ENCODE measurements at places on chromosomes 3 and 15.

- DNase-seq = no peak
Measured at GRCh38 chr15:45719490-45719889, 84.7 kb downstream of the SQOR start.

GRCh38 chr15:28068930-28069329, 30.2 kb downstream of the OCA2 start:
- no peak for DNase-seq

DNA sequence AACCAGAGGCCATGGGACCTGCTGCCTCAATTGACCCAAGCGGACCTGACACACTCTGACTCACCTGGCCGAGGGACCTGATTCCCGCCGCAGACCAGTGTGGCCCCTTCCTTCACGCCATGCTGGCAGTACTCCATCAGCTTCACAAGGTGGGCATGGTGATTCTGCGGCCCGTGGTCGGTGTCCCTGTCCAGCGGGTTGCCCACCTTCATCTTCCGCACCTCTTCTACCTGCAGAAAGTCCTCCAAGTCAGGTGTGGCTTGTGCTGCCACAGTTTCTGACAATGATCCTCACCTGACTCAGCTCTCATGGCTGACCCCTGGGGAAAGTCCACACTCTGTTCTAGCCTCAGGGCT, 25.9 kb upstream of the SLC41A3 start:
- no peak for DNase-seq

DNA sequence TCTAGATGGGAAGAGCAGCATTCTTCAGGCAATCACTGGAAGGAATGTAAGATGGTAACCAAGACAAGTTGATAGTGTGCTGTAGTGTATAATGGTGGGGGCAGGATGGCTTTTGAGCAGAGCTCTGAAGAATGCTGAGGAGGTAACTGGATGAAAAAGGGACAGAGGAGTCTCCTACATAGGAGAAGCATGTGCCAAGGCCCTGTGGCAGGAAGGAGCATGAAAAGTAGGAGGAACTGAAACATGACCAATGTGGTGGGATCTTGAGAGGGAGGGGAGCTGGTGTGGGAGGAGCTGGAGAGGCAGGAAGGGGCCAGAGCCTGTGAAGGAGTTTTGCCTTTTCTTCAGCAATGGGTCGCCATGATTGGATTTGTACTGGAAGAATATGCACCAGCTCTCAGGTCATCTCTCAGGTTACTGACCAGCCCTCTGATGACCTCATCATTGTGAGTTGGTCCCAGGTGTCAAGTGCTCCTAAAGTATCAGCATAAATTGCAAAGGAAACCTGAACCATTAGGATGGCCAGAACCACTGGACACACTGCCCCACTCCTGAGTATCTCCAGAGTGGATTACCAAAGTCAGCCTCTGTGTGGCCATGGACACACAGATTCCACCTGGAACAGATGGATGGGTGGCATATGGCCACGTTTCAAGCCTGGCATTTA, 38.6 kb downstream of the FSD2 start:
- DNase-seq = no peak

- DNase-seq = no peak
Measured at GRCh38 chr3:51684971-51685751, 14.1 kb downstream of the TEX264 start.

GRCh38 chr3:11159421-11159904, 5.2 kb downstream of the HRH1 start:
- DNase-seq = no peak

- DNase-seq = no peak
Measured at GRCh38 chr3:123790254-123791072, 93.7 kb downstream of the MYLK start.

GRCh38 chr15:99414755-99415731, 150.7 kb upstream of the MEF2A start:
- DNase-seq = no peak

DNA sequence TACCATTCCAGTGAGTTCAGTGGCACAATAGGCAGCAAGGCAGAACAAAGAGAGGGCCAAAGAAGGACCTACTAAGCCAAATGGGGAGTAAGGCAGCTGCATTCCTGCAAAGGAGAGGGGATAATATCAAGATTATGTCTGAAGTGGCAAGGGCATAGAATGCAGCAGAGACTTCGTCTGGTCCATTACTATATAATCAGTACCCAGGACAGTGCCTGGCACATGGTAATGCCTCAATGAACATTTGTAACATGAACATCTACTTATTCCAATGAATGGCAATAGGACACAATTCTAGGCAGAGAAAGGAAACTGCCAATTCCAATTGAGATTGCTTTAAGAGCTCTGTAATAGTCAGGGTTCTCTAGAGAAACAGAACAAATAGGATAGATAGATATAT, 82.1 kb upstream of the STAC start:
- DNase-seq = no peak

DNA sequence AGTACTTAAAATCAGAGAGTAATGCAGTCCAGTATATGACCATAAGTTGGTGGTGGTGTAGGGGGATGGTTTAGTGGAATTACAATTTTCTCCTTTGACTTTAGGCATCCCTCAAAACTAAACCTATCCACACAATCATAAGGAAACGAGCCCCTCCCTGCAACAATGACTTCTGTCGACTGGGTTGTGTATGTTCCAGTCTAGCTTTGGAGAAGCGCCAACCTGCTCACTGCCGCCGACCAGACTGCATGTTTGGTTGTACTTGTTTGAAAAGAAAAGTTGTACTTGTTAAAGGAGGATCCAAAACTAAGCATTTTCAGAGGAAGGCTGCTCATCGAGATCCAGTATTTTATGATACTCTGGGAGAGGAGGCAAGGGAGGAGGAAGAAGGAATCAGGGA, 52.8 kb downstream of the MGA start:
- no peak for DNase-seq

DNA sequence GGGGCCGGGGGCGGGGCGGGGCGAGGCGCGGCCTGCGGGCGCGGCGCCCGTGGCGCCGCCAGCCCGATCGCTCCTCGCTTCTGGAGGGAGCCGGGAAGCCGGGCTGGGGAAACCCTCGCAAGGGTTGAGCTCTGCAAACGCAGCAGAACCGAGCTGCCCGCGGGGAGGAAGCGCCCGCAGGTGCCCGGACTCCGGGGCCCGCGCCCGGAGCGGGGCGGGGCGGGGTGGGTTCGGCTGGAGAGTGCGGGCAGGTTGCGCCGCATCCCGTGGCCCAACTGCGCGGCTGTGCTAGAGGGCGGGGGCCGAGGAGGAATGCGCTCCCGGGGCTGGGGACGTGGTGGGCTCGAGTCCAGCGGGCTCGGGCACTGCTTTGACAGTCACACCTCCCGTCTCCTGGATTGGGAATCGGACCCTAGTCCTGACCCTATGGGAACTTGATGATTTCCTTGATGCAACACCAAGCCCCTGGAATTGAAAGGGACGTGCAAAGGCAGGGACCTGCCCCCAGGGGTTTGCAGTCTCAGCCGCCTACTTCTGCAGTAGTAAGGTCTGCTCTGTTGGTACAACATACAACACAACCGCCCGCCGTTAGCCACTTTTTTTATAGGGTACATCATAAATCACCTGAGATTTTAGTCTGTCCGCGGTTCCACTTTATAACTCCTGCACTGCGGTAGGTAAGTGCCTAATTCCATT, 34.3 kb downstream of the ZBTB38 start:
- DNase-seq = no peak

- DNase-seq = no peak
Measured at GRCh38 chr3:109563149-109563548, 225.8 kb upstream of the DPPA4 start.

DNA sequence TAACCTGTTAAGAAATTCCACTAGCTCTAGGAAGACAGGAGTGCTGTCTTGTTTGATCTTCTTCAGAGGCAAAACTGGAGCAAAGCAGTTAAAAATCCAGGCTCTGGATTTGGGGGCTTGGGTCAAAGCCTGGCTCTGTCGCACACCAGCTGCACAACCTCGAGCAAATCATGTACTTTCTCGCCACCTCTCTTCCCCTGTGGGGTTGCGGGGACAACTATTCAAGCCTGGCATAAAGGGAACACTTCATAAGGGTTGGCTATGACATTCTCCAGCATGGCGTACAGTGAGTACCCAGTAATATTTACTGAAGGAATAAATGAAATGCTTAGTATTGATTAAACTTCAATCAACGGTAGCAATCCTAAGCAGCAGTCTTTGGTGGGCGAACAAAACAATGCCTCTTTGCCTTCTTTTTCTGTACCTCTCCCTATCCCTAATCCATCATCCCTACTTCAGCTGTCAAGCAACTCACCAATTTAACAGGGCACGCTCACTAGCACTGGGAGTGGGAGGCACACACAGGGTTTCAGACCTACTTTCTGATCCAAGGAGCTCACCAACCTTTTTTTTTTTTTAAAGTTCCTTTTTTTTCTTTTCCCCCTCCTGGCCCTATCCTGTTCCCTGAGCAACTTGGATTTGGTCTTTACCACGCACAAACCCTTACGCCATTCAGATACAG, 33.0 kb downstream of the GNB5 start:
- DNase-seq = no peak

DNA sequence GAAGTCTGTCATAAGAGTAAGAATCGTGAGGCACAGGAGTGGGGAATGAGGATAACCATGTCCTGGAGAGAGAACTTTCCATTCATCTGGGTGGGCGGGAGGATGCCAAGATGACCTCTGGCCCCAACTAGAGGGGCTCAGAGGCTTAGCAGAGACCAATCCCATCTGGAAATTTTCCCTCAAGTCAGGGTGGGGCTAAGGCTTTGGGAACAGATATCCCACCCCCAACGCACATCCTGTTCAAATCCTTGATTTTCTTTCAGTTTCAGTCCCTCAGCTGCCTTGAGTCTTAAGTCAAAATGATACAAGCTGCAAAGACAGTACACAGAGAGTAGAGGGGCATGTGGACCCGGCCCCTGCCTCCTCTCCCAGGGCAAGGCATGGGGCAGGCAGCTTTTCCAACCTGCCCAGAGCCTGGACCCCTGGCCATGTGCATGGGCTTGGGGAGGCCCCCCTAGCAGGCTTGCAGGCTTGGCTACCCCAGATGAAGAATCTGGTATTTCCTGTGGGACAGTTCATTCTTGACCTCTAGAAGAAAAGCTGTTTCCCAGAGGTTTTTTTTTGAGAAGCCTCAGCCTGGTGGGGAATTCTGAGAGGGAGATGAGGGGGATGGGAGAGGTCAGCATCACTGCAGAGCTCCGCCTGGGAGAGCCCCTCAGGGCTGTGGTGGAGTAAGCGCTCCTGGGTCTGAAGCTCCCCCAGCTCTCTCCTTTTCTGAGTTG, 109.7 kb upstream of the HACD2 start:
- DNase-seq = no peak

- no peak for DNase-seq
Measured at GRCh38 chr3:34072297-34072696, 273.9 kb downstream of the PDCD6IP start.

DNA sequence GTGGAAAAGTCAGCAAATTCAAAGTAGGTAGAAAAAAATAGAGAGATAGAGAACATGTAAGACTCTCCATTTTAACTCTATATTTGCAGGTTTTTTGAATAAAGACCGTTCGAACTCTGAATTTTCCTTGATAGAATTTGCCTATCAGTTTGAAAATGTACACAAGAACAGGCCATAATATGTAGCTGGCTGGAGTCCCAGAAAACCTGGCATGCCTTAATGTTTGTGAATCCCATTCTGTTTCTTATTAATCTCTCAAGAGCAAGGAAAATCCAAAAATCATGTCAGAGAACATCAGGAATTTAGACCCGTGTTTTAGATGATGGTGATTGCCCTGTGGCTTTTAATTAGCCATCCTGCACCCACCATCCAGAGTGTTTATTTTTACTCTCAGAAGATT, 7.2 kb upstream of the CFAP161 start:
- no peak for DNase-seq

DNA sequence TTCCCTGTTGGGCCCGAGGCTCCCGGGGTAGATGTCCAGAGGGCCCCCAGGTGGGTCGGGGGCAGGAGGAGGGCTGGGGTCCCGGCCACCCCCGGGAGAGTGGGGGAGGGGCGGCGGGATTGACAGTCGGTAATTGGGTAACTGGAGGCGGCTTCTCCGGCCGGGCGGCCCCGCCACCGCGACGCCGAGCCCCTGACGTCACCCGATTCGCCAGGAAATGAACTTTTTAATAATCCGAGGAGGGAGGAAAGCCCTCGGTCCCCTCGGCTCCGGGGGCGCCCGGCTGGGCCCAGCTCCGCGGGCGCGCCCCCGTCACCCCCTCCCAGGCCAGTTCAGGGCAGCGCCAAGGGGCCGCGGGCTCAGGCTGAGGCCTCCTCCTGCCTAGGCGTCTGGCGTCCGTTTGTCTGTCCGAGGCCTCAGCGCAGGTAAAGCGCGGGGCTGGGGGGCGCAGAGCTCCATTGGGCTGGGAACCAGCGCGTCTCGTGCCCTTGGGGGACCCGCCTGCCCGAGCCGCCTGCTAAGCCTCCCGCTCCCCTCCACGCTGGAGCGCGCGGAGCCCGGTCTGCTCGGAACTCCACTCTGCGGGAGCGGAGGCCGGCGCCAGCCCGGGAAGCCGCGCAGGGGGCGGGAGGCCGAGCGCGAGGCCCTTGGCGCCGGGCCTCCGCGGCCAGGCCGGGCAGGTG, 3.9 kb downstream of the GATA2 start:
- no peak for DNase-seq

DNA sequence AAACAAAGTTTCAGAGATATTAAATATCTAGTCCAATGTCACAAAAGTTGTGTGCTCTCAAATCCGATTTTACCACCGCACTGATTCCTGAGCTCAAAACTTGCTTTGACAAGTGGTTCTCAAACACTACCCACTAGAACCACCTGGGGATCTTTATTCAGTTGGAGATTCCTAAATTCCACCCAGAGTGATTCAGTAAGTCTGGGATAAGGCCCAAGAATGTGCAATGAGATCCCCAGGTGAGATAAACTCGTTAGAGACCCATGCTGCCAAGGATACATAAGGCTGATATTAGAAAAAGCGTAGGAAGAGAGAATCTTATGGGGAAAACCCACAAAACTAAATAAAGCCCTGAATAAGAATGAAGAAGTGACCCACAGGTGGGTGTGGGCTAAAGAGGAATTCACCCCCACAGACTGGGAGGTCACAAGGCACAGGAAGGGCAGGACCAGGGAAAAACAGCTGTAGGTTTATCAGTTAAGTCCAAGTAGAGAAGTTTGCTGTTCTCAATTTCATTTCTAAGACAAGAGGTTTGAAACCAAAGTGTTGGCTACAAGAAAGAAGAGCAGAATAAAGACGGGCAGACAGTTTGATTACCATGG, 11.5 kb upstream of the RPS17 start:
- DNase-seq = no peak

DNA sequence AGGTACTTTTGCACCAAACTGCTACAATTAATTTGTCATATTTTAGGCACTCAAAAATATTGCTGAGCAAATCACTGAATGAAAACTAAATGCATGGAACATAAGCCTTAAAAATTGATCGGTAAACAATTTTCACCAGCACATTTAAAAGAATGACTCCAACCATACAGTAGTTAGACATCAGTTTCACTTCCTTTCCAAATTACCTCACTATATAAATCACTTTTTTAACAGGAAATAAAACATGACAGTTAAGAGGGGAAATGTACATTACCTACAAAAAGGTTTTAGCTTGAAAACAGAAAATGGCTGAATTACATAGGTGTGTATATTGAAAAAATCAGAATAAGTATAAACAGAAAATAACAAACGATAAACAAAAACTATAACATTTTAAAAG, 108.4 kb downstream of the SERPINI1 start:
- DNase-seq = no peak
